ENCODE measurements at places on chromosomes 6 and 20.

DNA sequence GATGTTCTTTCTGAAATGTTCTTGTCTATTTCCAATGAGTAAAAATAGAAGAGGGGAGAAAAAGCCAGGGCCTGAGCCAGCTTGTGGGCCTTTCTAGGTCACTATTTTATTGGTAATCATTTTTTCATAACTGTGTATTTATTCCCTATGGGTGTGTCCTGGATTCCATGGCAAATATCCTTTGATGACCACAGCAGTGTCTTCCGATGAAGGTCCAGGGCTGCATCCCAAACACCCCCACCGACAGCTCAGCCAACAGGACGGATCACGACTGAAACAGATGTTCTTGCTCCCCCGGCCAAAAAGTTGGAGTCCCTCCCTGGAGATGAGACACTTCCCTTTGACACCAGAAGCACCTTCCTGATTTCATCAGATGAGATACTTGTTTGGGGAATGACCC lies 105.4 kb upstream of the PLEKHG1 start:
- no peak for DNase-seq

DNA sequence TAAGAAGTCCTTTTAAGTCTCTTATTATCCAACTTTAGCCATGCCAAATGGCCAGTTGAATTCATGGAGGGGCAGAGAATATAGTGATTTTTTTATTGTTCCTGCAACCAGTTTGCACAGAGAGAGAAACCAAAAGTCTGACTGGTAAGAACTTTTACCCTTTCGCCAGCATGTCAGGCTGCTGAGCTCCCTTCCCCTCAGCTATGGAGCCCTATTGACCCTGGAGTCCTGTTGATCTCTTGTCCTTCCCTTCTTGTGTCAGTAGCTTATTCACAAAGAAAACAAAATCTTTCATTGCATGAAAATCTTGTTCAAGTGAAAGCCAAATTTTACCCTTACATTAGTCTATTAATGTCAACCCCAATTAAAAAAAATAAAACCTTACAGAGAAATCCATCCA lies 1.5 kb upstream of the SLC22A1 start:
- no peak for DNase-seq

DNA sequence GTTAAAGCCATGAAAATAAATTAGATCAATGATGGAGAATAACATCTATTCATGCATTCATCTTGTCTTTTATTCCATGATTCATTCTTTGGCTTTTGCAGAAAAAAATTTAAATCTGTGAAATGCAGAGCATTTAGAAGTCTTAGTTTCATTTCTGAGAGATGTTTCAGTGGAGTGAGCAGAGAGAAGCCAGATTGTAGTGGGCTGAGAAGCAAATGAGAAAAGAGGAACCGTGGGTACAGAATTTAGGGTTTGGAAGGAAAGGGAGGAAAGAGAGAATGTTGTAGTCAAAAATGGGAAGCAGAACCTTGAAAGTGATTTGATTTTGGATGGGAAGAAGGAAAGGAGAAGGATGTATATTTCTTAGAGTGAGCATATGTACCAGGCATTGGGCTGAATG lies 260.3 kb upstream of the MAN1A1 start:
- DNase-seq: no peak

GRCh38 chr6:84860509-84860908 lies 96.1 kb upstream of the TBX18 start:
- DNase-seq: no peak

DNA sequence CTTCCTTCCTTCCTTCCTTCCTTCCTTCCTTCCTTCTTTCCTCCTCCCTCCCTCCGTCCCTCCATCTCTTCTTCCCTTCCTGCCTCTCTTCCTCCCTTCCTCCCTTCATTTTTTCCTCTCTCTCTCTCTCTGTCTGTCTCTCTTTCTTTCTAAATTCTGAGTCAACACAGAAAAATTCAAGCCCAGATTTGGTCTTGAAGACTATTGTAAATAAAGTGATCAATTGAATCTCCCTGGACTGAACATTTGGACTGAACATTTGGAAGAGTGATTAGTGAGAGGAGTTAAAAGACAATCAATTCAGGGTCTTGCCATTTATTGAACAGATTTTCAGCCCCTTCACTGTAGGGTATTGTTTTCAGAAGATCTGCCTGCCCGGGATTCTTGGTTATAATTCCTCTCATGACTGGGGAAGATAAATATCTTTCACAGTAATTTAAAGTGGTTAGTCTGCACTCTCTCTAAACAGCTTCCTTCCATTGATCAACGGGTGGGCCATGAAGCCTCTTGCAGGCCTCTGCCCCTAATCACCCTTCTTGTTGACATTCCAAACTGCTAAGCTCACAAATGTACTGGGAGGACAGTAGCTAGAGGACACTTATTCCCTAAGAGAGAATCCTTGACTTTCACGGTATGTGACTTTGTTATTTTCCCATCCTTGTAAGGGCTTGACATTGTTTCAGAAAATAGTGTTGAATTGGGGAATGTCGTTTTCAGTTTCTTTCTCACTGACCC lies 101.7 kb upstream of the BMP2 start:
- no peak for DNase-seq

DNA sequence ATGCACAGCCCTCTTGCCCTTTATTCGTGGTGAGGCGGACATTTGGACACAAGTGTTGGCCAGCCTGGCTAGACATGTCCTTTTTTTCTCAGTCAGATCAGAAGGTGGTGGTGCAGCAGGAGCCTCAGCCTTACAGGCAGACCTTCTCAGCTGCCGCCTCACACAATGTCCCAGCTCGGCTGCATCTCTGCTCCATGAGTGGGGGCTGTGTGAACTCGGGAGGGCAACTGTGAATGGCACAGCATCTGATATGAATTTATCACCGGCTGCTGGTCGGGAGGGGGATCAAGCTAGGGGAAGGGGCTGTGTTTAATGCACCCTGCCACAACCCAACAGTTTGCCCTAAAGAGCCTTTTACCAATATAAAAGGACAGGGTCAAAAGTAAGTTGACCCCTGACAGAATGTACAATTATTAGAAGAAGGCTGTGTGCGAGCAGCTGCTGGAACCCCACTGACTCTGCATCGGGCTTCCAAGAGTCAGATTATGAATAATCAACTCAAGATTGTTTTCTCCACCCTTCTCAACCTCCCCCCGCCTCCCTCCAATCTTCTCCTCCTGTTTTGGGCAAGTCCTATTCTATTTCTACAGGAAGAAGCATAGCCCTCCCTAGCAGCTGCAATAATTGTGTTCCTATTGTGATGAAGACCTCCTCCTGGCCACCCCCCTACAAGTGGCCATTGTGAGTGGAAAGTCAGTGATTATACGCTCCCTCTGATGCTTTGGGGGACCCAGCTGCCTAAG lies 245.2 kb downstream of the PKHD1 start:
- DNase-seq: no peak

- DNase-seq: no peak
These were observed 30.4 kb downstream of the KCNB1 start for GRCh38 chr20:49452011-49452482.

DNA sequence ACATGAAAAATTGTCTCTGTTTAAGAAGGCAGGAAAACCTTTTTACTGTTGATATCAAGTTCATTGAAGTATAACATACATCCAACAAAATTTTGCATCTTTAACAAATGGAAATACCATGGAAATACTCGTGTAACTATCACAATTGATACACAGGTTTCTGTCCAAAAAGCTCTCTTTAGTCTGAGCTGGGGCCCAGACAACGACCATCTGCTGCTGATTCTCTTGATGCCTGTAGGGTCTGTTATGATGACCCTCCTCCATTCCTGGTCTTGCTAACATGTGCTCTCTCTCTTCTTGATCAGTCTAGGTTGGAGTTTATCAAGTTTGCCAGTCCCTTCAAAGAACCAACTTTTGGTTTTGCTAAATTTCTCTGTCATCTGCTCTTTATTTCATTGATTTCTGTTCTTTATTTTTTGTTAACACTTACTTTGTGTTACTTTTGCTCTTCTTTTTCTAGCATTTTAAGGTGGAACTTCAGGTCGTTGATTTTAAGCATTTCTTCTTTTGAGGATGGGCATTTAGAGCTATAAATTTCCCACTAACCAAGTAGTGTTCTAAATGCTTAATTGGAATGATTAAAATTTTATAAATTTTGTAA lies 116.8 kb downstream of the PSMB1 start:
- DNase-seq: no peak

GRCh38 chr6:149963212-149963461 lies 606 bp upstream of the ULBP1 start:
- DNase-seq: peak; percentile 45

GRCh38 chr6:125101631-125102030 lies 51.9 kb upstream of the TPD52L1 start:
- no peak for DNase-seq

DNA sequence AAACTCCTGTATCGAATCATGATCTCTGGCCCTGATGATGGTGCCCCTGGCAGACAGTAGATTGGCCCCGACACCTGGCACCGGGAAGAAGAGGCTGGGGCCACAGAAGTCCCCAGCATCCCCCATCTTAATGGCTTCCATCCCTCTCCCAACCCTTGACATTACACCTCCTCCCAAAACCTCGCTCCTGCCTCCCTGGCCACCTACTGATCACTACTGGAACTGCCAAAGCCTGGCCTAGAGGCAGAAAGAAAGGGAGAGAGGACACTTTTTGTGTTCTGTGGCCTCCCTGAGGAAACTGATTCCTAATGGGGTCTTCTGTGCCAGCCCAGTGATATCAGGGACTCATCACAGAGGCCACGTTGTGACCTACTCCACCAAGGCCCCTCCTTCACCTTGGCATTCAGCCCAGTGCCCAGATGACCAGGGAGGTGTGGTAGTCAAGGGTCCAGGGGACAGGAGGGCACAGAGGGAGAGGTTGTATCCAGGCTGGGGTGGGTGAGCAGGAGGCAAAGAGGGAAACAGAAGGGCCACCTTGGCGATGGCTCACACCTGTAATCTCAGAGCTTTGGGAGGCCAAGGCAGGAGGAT lies 6.1 kb downstream of the C20orf173 start:
- DNase-seq: no peak

Measured in foreskin keratinocyte (primary cell).